ENCODE measurements at places on chromosomes 11 and 22. TPM values are rescaled to one million over a fixed set of nuclear protein-coding genes. Genes with fewer than 3 reads are reported as not detected.

OR8G1 gene
- polyA plus RNA-seq = not detected

PC gene
- polyA plus RNA-seq = 11.7 TPM

SCGB1D2 gene
- polyA plus RNA-seq = 0.36 TPM

MUC2 gene
- polyA plus RNA-seq = not detected

SIK3 gene
- 11.8 TPM for polyA plus RNA-seq

AQP11 gene
- 0.72 TPM for polyA plus RNA-seq

OR52A1 gene
- polyA plus RNA-seq = not detected

GAL gene
- 7.0 TPM for polyA plus RNA-seq

YAP1 gene
- 15.2 TPM for polyA plus RNA-seq

UBE4A gene
- polyA plus RNA-seq = 23.4 TPM

TBX10 gene
- not detected for polyA plus RNA-seq

ASPHD2 gene
- 0.12 TPM for polyA plus RNA-seq

DEFB131B gene
- polyA plus RNA-seq = not detected

CSF2RB gene
- polyA plus RNA-seq = 1.4 TPM

NUP160 gene
- 12.9 TPM for polyA plus RNA-seq

BCR gene
- 22.4 TPM for polyA plus RNA-seq

FIBIN gene
- 5.4 TPM for polyA plus RNA-seq

CNIH2 gene
- polyA plus RNA-seq = not detected

GRIA4 gene
- polyA plus RNA-seq = not detected

OSM gene
- 0.27 TPM for polyA plus RNA-seq

KRTAP5-7 gene
- not detected for polyA plus RNA-seq

All from heart left ventricle (tissue), 16 donors.